ENCODE measurements at places on chromosomes 5 and 9.

- DNase-seq = no peak
Measured at GRCh38 chr5:7753181-7753580, 97.8 kb downstream of the CFAP90 start.

DNA sequence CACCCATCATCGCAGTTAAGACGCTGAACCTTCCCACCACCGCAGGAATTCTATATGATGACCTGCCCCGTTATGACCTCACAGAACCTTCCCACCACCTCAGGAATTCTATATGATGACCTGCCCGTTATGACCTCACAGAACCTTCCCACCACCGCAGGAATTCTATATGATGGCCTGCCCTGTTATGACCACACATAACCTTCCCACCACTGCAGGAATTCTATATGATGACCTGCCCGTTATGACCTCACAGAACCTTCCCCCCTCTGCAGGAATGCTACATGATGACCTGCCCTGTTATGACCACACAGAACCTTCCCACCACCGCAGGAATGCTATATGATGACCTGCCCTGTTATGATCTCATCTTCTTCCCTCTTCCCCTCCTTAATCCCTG lies 64.3 kb downstream of the IRX1 start:
- no peak for DNase-seq

GRCh38 chr9:132827366-132827765 lies 50.7 kb downstream of the AK8 start:
- DNase-seq = no peak

DNA sequence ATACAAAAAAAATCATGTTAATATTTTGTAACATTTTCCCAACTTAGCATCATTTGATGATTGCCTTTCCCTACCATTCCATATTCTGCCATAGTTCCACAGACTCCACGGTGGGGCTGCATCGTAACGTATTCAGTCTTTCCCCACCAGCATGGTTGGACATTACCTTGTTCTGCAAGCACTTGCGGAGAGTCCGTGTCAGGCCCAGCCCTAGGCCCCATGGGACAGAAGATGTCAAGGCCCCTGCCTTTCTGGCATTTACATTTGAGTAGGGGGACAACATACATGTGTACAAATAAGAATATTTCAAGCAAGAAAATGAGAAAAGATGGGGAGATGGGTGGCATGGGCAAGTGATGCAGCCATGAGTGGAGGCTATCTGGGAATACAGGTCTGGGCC lies 8.2 kb upstream of the PHF2 start:
- no peak for DNase-seq

DNA sequence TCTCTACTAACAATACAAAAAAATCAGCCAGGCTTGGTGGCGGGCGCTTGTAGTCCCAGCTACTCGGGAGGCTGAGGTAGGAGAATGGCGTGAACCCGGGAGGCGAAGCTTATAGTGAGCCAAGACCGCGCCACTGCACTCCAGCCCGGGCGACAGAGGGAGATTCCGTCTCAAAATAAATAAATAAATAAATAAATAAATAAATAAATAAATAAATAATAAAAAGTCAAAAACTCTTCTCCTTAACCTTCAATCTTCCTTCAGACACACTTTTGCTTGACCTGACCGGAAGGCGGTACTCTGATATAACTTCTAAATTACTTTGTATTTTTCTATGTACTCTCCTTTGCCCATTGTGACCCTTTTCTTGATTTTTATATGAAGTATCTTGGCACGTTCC lies 302.1 kb downstream of the SLF1 start:
- DNase-seq = no peak

DNA sequence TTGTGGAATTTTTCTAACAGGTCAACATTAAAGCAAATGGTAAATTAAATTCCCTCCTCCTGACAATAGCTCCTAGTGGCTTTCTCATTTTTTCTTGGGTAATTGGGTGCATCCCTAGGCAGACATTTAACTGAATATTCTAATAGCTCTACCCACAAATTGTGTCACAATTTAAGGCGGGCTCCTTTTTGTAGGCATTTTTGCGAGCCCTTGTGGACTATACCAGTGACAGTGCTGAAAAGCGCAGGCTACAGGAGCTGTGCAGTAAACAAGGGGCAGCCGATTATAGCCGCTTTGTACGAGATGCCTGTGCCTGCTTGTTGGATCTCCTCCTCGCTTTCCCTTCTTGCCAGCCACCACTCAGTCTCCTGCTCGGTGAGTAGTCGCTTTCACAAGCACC lies 20.0 kb downstream of the MTRR start:
- DNase-seq = no peak

DNA sequence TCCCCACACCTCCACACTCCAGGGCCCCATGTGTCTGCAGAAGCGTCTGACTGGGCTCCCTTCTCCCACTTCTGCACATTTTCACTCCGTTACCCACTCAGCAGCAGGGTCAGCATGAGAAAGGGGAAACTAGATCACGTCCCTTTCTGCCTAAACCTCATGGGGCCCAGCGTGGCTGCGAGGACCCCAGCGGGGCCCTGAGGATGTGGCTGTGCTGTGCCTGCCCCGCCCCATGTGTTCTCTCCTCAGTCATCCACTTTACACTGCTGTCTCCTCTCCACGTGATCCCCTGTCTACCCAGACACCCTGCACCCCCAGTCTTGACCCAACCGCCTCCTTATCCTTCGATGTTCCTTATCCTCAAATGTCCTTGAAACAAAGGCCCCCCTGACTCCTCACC lies 59.8 kb upstream of the OTULINL start:
- DNase-seq = no peak

DNA sequence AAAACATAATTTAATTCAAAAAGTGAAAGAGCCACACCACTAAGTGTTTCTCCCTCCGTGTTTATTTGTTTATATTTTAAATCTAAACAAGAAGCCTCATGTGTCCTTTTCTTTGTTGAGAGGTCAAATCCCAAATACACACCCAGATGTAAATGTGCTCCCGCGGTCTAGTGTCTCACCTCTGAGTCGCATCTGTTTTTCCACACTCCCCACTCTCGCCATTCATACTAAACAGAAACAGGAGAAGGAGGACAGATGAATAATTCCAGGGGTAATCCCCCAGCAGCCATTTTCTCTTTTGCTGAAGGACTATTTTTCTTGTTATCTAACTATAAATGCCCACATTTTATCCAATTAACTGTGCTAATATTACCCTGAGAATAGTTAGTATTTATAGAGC lies 361.6 kb upstream of the RIOK2 start:
- peak; percentile 4 for DNase-seq

Measured in activated CD4-positive, alpha-beta T cell treated with anti-CD3 and anti-CD28 coated beads for 48 hours (primary cell).